Esophagus (tissue), 2 donors: ENCODE measurements at places on chromosomes 1 and 21. TPM values are rescaled to one million over a fixed set of nuclear protein-coding genes. Genes with fewer than 3 reads are reported as not detected.

The EPHA10 gene
- 0.38 TPM for polyA plus RNA-seq

The ACTN2 gene
- 0.59 TPM for polyA plus RNA-seq

The SPRTN gene
- polyA plus RNA-seq, result 5.0 TPM

The CELSR2 gene
- 19.4 TPM for polyA plus RNA-seq

The CCDC27 gene
- polyA plus RNA-seq, result not detected

The ATP6V1G3 gene
- polyA plus RNA-seq, result not detected

The ZBTB17 gene
- 41.7 TPM for polyA plus RNA-seq

The ASPM gene
- 4.2 TPM for polyA plus RNA-seq

The KIF1B gene
- polyA plus RNA-seq, result 13.6 TPM

The DENND2D gene
- 39.1 TPM for polyA plus RNA-seq

The KPRP gene
- 0.44 TPM for polyA plus RNA-seq

The ATAD3B gene
- 20.7 TPM for polyA plus RNA-seq

The ITLN1 gene
- 0.20 TPM for polyA plus RNA-seq

The IFI44 gene
- 20.0 TPM for polyA plus RNA-seq

The CD1E gene
- polyA plus RNA-seq, result 2.2 TPM

The EDN2 gene
- 6.9 TPM for polyA plus RNA-seq

The PRRX1 gene
- 4.5 TPM for polyA plus RNA-seq

The FAM72A gene
- polyA plus RNA-seq, result 3.1 TPM

The LMO4 gene
- polyA plus RNA-seq, result 46.7 TPM

The TRNP1 gene
- polyA plus RNA-seq, result 158 TPM

The S100A12 gene
- 67.2 TPM for polyA plus RNA-seq

The ACOT7 gene
- polyA plus RNA-seq, result 12.3 TPM

The HFM1 gene
- 0.12 TPM for polyA plus RNA-seq

The GJB3 gene
- polyA plus RNA-seq, result 74.0 TPM

The TAS1R2 gene
- polyA plus RNA-seq, result 0.01 TPM

The CYP4A22 gene
- polyA plus RNA-seq, result not detected

The RGS2 gene
- 31.4 TPM for polyA plus RNA-seq

The KCNJ9 gene
- not detected for polyA plus RNA-seq

The SPRR5 gene
- 4.2 TPM for polyA plus RNA-seq

The AZIN2 gene
- 0.72 TPM for polyA plus RNA-seq

The CLDN17 gene
- 15.6 TPM for polyA plus RNA-seq

The FCAMR gene
- 0.02 TPM for polyA plus RNA-seq

The OR2T11 gene
- not detected for polyA plus RNA-seq

The FCMR gene
- 2.5 TPM for polyA plus RNA-seq

The GJA9 gene
- polyA plus RNA-seq, result 0.86 TPM

The GBP5 gene
- polyA plus RNA-seq, result 0.92 TPM

The HSPA6 gene
- 0.79 TPM for polyA plus RNA-seq

The SESN2 gene
- polyA plus RNA-seq, result 15.7 TPM

The LRRN2 gene
- polyA plus RNA-seq, result 0.65 TPM

The ALPL gene
- 2.4 TPM for polyA plus RNA-seq

The LMX1A gene
- 0.10 TPM for polyA plus RNA-seq

The TMEM51 gene
- 15.4 TPM for polyA plus RNA-seq

The RPTN gene
- 1.3 TPM for polyA plus RNA-seq

The VSIG8 gene
- polyA plus RNA-seq, result 4.4 TPM

The CRYBG2 gene
- polyA plus RNA-seq, result 275 TPM

The HPDL gene
- 5.2 TPM for polyA plus RNA-seq

The LORICRIN gene
- polyA plus RNA-seq, result not detected

The LYSMD1 gene
- polyA plus RNA-seq, result 3.8 TPM

The NEK7 gene
- 13.2 TPM for polyA plus RNA-seq

The ABCD3 gene
- polyA plus RNA-seq, result 12.6 TPM

The C8A gene
- polyA plus RNA-seq, result not detected

The NUCKS1 gene
- polyA plus RNA-seq, result 26.5 TPM

The CAMSAP2 gene
- 7.2 TPM for polyA plus RNA-seq

The TPTE gene
- 0.01 TPM for polyA plus RNA-seq

The ARHGEF16 gene
- polyA plus RNA-seq, result 14.2 TPM

The CSRP1 gene
- polyA plus RNA-seq, result 174 TPM

The EFNA3 gene
- polyA plus RNA-seq, result 16.3 TPM
